ENCODE measurements at places on chromosomes 6 and 20. TPM values are rescaled to one million over a fixed set of nuclear protein-coding genes. Genes with fewer than 3 reads are reported as not detected.

The PRR18 gene
- total RNA-seq, result not detected

GRCh38 chr6:122697458-122697857 lies 82.1 kb upstream of the FABP7 start:
- no peak for DNase-seq

DNA sequence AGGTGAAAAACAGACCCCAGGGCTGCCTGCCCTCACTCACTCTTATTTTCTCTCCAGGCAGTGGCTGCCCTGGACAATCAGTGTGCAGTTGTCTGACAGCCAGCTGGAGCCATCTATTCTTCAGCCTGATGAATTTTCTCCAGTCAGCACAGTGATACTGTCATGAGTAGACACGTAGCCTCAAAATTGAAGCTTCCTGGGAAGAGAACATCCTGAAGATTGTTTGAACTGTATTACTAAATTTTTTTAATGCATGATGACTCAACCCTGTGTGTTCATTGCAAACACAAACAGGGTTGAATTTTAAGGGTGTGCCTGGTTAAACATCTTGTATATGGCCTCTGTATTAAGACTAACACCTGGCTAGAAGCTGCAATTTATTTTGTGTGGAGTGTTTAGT lies 49.8 kb upstream of the STXBP5 start:
- peak; percentile 30 for DNase-seq

- no peak for DNase-seq
These were observed 208.5 kb upstream of the PDE10A start for GRCh38 chr6:165871571-165871970.

DNA sequence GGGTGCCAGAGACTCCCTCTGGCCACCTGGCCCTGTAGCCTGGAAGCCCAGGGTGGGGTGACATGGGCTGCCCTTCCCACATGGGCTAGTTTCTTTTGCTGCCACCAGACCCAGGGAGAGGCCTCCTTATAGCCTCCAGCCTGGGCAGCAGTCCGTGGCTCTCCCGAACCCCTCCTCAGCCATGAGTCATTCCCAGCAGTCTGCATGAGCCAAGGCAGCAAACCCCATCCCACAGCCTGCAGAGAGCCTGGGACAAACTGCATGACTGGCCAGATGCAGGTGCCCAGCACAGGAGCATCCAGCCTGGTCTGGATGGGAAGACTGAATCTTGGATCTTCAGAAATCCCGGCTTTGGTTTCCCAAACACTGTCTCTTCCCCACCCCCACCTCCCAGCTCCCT lies 75.7 kb downstream of the MRPL14 start:
- peak; percentile 84 for DNase-seq

The SSTR4 gene
- not detected for total RNA-seq

GRCh38 chr20:59043698-59044097 lies 1.1 kb upstream of the PRELID3B start:
- no peak for DNase-seq

DNA sequence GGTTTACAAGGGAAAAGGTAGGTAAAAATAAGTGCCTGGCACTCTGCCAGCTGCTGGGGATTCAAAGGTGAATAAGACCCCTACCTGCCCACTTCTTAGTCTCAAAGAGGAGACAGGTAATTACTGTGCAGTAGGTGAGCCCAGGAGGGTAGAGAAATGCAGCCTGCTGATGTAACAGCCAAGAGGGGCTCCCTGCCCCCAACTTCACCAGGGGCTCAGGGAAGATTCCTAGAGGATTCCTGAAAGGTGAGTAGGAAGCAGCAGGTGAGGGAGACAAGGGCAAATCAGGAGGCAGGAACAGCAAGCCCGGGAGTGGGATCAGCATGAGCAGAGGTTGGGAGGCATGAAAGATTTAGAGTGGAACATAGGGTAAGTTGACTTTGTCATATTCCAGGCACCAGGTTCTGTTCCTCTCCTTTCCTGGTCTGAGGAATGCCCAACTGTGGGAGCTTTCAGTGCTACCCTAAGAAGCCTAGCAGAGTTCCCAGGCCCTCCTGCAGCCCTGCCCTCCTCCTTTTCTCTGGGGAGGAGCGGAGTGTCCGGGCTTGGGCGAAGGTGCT lies 258.1 kb downstream of the LRFN2 start:
- DNase-seq, result no peak

- no peak for DNase-seq
These were observed 141.7 kb downstream of the CD164 start for GRCh38 chr6:109240370-109241084.

GRCh38 chr6:20542927-20543602 lies 8.8 kb downstream of the CDKAL1 start:
- DNase-seq, result peak; percentile 87

DNA sequence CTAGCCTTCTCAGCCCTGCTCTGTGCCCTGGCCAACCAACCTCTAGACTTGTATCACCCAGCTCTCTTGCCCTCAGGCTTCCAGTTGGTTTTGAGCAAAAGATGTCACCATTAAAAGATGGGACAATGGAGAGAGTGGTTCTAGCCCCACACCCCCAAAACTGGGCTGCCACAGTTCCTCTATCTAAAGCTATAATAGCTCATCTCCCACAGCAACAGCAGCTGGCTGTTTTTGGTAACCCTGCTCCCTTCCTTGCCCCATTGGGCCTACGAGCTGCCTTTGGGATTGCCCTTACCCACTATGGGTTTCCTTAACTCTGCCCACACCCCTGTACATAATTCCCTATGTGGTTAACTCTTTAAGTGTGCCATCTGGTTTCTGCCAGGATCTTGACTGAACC lies 7.6 kb upstream of the SRSF3 start:
- no peak for DNase-seq

- no peak for DNase-seq
These were observed 119.9 kb downstream of the ZMYND8 start for GRCh38 chr20:47236639-47236900.

GRCh38 chr20:53124803-53125202 lies 152.6 kb downstream of the TSHZ2 start:
- no peak for DNase-seq
